Psoas muscle (tissue), 8 donors: ENCODE measurements at places on chromosomes 1 and 21. TPM values are rescaled to one million over a fixed set of nuclear protein-coding genes. Genes with fewer than 3 reads are reported as not detected.

DNA sequence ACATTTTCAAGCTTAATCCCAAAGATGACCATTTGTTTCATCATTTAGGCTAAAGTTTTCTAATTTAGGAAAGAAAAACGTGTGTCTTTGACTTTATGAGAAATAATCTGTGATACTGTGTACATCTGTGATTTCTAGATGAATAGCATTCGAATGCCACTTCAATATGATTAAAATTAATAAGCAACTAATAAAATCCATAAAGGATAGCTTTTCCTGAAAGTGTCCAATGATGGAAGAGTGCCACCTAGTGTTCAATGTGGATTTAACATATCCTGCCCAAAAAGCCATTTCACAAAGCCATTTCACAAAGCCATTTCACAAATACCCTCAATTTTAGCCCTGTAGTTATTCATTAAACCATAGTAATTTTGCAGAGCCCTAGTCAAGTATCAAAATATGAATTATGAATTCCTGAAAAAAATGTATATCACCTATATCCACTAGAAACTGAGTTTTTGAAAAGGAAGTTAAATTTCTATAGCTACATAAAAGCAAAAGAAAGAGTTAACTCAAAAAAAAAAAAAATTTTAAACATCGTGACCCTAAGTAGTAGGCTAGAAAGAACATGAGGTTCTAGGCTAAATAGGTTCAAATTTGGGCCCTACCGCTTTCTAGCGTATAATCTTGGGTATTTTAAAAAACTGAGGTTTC is 19.1 kb downstream of the NME7 start:
- peaks cover 2% of the 10 kb centered on the region for H3K36me3 ChIP-seq
- H3K4me3 ChIP-seq, result no peak overlapping the region
- H3K27me3 ChIP-seq, result no peaks in the 10 kb centered on the region
- no peak overlapping the region for H3K27ac ChIP-seq
- H3K4me1 ChIP-seq, result no peaks in the 10 kb centered on the region
- no peak for DNase-seq

GRCh38 chr1:171137580-171137979 is 46.9 kb downstream of the FMO3 start:
- DNase-seq, result no peak
- H3K27ac ChIP-seq, result no peak overlapping the region
- H3K27me3 ChIP-seq, result no peaks in the 10 kb centered on the region
- H3K4me1 ChIP-seq, result peaks cover 8% of the 10 kb centered on the region
- H3K36me3 ChIP-seq, result no peaks in the 10 kb centered on the region
- H3K4me3 ChIP-seq, result no peak overlapping the region

- H3K4me1 ChIP-seq, result no peaks in the 10 kb centered on the region
- no peak overlapping the region for H3K27ac ChIP-seq
- peaks cover 11% of the 10 kb centered on the region for H3K27me3 ChIP-seq
- no peaks in the 10 kb centered on the region for H3K36me3 ChIP-seq
- DNase-seq, result no peak
- no peak overlapping the region for H3K4me3 ChIP-seq
These were observed 567.2 kb downstream of the NPHP4 start for GRCh38 chr1:5424802-5425703.

DNA sequence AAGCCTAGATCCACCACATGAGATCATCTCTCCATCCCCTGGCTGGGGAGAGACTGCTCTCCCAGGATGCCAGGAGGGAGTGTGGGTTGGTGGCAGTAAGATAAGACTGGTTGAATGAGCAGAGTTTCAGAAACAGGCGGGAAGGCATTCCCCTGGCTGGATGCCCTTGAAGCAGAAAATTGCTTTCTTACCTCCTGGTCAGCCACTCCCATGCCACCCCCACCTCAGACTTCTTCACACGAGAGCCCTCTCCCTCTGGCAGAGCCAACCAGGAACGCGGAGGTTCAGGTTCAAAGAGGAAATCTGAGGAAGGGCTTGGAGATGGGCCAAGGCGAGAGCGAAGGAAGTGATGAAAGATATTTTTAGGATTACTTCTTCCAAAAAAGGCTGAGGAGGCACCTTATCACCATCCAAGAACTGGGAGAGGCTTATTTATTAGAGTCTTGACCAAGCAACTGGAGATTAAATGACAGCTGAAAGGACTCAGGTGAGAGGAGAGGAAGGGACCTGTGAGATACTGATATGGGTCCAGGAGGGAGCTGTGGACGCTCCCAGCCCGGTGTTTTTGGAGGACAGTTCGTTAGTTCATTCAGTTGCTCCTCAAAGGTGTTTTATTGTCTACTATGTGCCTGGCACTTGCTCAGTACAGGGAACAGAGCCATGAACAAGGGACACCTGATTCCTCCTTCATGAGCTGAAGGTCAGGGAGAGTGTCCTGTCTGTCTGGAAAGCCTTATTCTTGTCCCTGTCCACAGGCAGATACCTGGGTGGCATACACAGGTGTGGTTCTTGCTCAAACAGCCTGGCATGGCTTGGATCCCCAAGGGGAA is 18.9 kb upstream of the SLC26A9 start:
- peak; percentile 11 for DNase-seq
- no peak overlapping the region for H3K27ac ChIP-seq
- H3K27me3 ChIP-seq, result no peaks in the 10 kb centered on the region

- H3K27ac ChIP-seq, result no peak overlapping the region
- no peak overlapping the region for H3K4me3 ChIP-seq
- peaks cover 8% of the 10 kb centered on the region for H3K4me1 ChIP-seq
- no peak for DNase-seq
These were observed 82.5 kb downstream of the PDE9A start for GRCh38 chr21:42735944-42736343.

GRCh38 chr1:226882631-226883409 is 12.4 kb downstream of the PSEN2 start:
- peaks cover 6% of the 10 kb centered on the region for H3K4me1 ChIP-seq
- no peak overlapping the region for H3K4me3 ChIP-seq
- no peaks in the 10 kb centered on the region for H3K36me3 ChIP-seq
- H3K27ac ChIP-seq, result no peak overlapping the region
- H3K27me3 ChIP-seq, result no peaks in the 10 kb centered on the region

- H3K4me3 ChIP-seq, result no peak overlapping the region
- H3K36me3 ChIP-seq, result peaks cover 3% of the 10 kb centered on the region
- no peak overlapping the region for H3K27ac ChIP-seq
- H3K4me1 ChIP-seq, result no peaks in the 10 kb centered on the region
These were observed 19.4 kb downstream of the RRP15 start for GRCh38 chr1:218304281-218305039.

GRCh38 chr1:94976971-94977548 is 50.1 kb upstream of the CNN3 start:
- no peak overlapping the region for H3K4me3 ChIP-seq
- H3K27ac ChIP-seq, result no peak overlapping the region
- DNase-seq, result no peak
- no peaks in the 10 kb centered on the region for H3K36me3 ChIP-seq
- H3K4me1 ChIP-seq, result no peaks in the 10 kb centered on the region
- H3K27me3 ChIP-seq, result no peaks in the 10 kb centered on the region

GRCh38 chr1:192771341-192771740 is 37.5 kb upstream of the RGS2 start:
- no peaks in the 10 kb centered on the region for H3K36me3 ChIP-seq
- H3K4me1 ChIP-seq, result no peaks in the 10 kb centered on the region
- no peak overlapping the region for H3K4me3 ChIP-seq
- no peak for DNase-seq
- H3K27me3 ChIP-seq, result no peaks in the 10 kb centered on the region
- H3K27ac ChIP-seq, result no peak overlapping the region

- H3K4me3 ChIP-seq, result no peak overlapping the region
- no peaks in the 10 kb centered on the region for H3K36me3 ChIP-seq
- no peak for DNase-seq
- H3K4me1 ChIP-seq, result peaks cover 4% of the 10 kb centered on the region
These were observed 82.6 kb downstream of the OLFML2B start for GRCh38 chr1:161940866-161941591.

DNA sequence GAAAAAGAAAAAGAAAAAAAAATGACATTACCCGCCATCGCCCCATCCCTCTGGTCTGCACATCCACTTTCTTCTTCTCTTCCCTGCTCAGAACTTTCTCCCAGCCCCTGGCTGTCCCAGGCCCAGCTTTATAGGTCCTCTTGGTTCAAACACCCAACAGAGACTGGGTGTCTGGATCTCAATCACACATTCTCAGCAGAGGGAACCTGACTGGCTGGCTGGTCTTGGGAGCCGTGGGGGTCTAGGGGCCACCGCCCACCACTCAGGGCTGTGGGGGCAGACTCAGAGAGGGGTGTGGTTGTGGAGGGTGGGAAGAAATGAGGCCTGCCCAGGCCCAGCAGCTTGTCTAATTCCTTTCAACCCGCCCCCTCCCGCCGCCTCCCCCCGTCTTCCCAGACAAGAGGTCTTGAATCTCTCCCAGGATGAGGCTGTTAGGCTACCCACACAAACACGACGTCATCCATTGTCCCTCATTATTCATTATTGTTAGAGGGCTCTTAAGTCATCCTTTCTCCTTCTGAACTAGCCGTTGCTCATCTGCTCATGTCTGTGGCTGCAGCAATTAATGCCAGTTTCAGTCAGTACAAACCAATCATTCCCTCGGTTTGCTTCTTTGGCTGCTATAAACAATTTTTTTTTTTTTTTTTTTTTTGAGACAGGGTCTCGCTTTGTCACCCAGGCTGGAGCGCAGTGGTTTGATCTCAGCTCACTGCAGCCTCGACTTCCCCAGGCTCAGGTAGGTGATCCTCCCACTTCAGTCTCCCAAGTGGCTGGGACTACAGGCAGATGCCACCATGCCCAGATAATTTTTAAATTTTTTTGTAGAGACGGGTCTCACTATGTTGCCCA is 40.6 kb upstream of the CLIC4 start:
- no peaks in the 10 kb centered on the region for H3K4me1 ChIP-seq
- no peak for DNase-seq
- H3K4me3 ChIP-seq, result no peak overlapping the region
- H3K27me3 ChIP-seq, result no peaks in the 10 kb centered on the region
- H3K36me3 ChIP-seq, result no peaks in the 10 kb centered on the region

GRCh38 chr1:53526451-53527101 is 67.4 kb downstream of the DMRTB1 start:
- H3K4me1 ChIP-seq, result no peaks in the 10 kb centered on the region
- H3K27me3 ChIP-seq, result no peaks in the 10 kb centered on the region
- H3K27ac ChIP-seq, result no peak overlapping the region
- H3K36me3 ChIP-seq, result no peaks in the 10 kb centered on the region
- peak; percentile 59 for DNase-seq
- no peak overlapping the region for H3K4me3 ChIP-seq

DNA sequence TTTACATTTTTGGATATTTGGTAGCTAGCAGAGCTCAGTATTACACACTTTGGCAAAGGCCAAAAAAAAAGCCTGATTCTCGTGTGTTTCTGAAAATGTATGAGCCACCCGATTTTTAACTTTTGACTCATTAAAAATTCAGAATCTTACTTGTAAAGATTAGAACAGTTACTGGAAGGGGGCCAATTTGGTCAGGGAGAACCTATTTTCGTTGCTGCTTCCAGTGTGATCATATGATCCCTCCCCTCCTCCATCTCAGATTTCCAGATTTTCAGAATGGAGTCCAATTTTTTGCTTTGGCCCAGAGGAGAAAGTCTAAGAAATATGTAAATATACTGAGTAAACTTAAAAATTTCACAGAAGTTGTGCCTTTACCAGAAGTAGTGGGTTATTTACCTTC is 3.2 kb upstream of the OR2AK2 start:
- no peak overlapping the region for H3K27ac ChIP-seq
- no peaks in the 10 kb centered on the region for H3K36me3 ChIP-seq
- no peak overlapping the region for H3K4me3 ChIP-seq
- no peak for DNase-seq
- H3K4me1 ChIP-seq, result no peaks in the 10 kb centered on the region

- DNase-seq, result peak; percentile 74
- no peak overlapping the region for H3K4me3 ChIP-seq
- no peaks in the 10 kb centered on the region for H3K4me1 ChIP-seq
These were observed 20.7 kb downstream of the TRIM62 start for GRCh38 chr1:33161061-33161681.

DNA sequence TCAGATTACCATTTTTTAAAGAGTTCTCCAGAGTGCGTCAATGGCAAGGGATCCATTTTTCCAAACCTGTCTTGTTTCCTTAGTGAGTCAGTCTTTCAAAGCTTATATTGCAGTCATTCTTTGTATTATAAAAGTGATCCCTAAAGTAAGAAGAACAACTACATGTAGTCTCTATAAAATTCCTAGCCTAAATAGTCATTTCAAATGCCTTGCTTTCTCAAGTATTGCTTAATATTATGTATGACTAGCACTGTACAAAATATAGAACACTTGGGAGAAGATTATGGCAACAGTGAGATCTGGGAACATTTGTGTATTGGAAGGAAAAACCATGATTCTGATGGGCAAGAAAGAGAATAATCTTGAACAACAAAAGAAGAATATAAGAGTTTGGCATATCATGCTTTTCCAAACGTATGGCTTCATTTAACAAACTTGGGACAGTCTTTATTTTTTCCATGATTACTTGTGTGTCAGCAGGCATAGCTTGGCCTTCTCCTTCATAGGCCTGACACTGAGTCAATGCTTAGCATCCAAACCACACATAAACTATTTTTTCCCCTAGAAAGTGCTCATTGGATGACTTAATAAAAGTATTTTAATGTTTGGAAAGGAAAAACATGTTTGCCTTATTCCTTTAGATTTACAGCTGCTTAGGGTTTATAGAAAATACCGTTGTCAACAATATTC is 547.4 kb downstream of the LTN1 start:
- no peak for DNase-seq
- no peaks in the 10 kb centered on the region for H3K36me3 ChIP-seq
- H3K27me3 ChIP-seq, result no peaks in the 10 kb centered on the region
- H3K27ac ChIP-seq, result no peak overlapping the region

GRCh38 chr1:156421062-156421938 is 52.3 kb downstream of the RHBG start:
- H3K4me3 ChIP-seq, result peak overlapping the region; percentile 58
- DNase-seq, result peak; percentile 81
- no peak overlapping the region for H3K27ac ChIP-seq
- no peaks in the 10 kb centered on the region for H3K36me3 ChIP-seq

DNA sequence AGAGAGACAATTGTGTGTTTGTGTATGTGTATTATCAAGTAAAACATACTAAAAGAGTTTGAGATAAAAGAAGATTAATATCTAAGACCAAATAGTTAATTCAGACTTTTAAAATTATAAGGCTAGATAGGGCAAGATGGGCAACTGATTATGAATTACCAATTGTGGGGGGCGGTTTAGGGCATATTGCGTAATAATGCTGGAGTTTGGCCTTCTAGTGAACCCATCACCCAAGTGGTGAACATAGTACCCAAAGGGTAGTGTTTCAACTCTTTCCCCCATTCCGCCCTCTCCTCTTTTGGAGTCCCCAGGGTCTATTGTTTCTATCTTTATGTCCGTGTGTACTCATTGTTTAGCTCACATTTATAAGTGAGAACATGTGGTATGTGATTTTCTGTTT is 55.4 kb downstream of the FRRS1 start:
- DNase-seq, result no peak
- peaks cover 25% of the 10 kb centered on the region for H3K36me3 ChIP-seq
- H3K27me3 ChIP-seq, result no peaks in the 10 kb centered on the region
- H3K4me3 ChIP-seq, result no peak overlapping the region
- no peaks in the 10 kb centered on the region for H3K4me1 ChIP-seq

- DNase-seq, result no peak
- H3K4me3 ChIP-seq, result no peak overlapping the region
- no peak overlapping the region for H3K27ac ChIP-seq
- no peaks in the 10 kb centered on the region for H3K27me3 ChIP-seq
These were observed 12.2 kb downstream of the HDAC1 start for GRCh38 chr1:32303997-32304622.

HSPA13 gene
- 7.6 TPM for polyA plus RNA-seq

AADACL3 gene
- not detected for polyA plus RNA-seq

STYXL2 gene
- polyA plus RNA-seq, result 52.5 TPM

ARMH1 gene
- polyA plus RNA-seq, result 0.74 TPM

RNF186 gene
- not detected for polyA plus RNA-seq

LINGO4 gene
- polyA plus RNA-seq, result 3.6 TPM

CFHR5 gene
- not detected for polyA plus RNA-seq

WNT3A gene
- polyA plus RNA-seq, result not detected

PTGS2 gene
- 0.03 TPM for polyA plus RNA-seq
